ENCODE measurements at places on chromosomes 12 and 14. TPM values are rescaled to one million over a fixed set of nuclear protein-coding genes. Genes with fewer than 3 reads are reported as not detected.

Gene DLK1
- not detected for total RNA-seq

Gene GPR162
- 2.0 TPM for total RNA-seq

Gene TBX3
- not detected for total RNA-seq

Gene TTC7B
- total RNA-seq, result 7.8 TPM

Gene CCDC196
- not detected for total RNA-seq

Gene PMCH
- total RNA-seq, result not detected

Gene COX8C
- not detected for total RNA-seq

DNA sequence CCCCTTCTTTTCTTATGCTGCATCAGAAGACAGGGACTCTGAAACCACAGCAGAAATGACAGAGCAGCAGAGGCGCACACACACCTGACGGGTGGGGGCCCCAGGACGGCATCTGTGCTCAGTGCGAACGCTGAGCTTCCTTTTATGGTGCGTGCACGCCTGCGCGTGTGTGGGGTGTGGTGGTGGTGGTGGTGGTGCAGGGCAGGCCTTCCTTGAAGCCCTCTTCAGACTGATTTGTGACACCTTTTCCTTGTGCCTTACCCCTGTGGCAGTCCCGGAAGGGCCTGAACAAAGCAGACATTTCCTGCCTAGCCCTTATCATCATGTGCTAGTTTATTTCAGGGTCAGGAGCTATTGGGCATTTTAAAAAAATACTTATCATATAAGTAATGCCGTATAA, 75.7 kb downstream of the TSPAN9 start:
- no peak overlapping the region for H3K4me3 ChIP-seq
- peaks cover 5% of the 10 kb centered on the region for H3K4me1 ChIP-seq
- peak; percentile 70 for DNase-seq
- H3K27me3 ChIP-seq, result peaks cover 12% of the 10 kb centered on the region

- no peak overlapping the region for H3K4me3 ChIP-seq
- DNase-seq, result no peak
- H3K27me3 ChIP-seq, result peaks cover 12% of the 10 kb centered on the region
- H3K4me1 ChIP-seq, result no peaks in the 10 kb centered on the region
- no peak overlapping the region for H3K27ac ChIP-seq
Measured at GRCh38 chr12:54140588-54141388, 48.0 kb downstream of the SMUG1 start.

DNA sequence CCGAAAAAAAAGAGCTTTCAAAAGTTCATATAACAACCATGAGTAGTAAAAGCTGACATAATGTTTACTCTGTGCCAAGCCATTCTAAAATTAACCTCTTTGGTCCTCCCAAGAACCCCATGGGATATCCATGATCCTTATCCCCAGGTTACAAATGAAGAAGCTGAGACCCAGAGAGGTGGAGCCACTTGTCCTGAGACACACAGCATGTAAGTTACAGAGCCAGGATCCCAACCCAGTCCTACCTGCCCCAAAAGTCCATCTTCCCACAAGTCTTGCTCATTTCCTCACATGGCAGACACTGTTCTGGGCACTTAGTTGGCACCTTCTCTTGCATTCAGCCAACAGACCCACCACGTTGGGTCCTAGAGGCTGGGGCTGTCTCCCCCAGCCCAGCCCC, 37.1 kb downstream of the TRPV4 start:
- H3K27me3 ChIP-seq, result no peaks in the 10 kb centered on the region
- DNase-seq, result no peak
- H3K4me3 ChIP-seq, result no peak overlapping the region
- no peaks in the 10 kb centered on the region for H3K36me3 ChIP-seq
- no peak overlapping the region for H3K27ac ChIP-seq
- no peaks in the 10 kb centered on the region for H3K4me1 ChIP-seq

DNA sequence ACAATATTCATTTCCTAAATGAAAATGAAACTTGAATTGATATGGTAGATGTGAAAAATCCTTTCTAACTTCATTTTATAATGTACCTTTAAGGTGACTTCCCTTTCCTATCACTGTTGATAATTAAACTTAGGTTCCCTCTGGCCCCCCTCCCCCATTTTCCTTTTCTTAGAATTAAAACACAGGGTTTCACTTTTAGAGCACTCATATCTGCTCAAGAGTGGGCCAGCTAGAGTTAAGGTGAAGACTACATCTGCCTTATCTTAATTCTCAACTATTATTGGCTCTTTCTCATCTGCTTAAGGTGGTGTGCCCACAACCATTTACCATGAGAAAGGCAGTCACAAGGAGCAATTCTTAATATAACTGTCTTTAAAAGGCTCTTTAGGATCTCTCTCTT, 49.7 kb downstream of the LIN52 start:
- peaks cover 18% of the 10 kb centered on the region for H3K4me1 ChIP-seq
- no peak overlapping the region for H3K4me3 ChIP-seq
- H3K27ac ChIP-seq, result peak overlapping the region; percentile 1
- DNase-seq, result peak; percentile 11
- no peaks in the 10 kb centered on the region for H3K27me3 ChIP-seq
- H3K36me3 ChIP-seq, result no peaks in the 10 kb centered on the region

DNA sequence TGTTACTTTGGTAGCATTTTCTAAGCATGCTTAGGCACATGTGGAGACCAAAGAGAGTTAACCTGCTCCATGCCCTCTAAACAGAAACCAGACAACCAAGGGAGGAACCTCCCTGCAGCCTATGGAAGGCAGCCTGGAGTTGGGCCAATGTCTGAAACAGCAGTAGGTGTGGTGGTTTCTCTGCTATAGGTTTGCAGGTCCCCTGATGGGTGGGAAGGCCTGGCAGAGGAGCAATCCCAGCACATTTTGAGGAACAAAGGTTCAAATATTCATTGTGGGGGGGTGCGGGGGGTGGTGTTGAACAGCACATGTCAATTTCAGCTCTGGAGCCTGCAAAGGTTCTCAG, 65.4 kb downstream of the DACT1 start:
- H3K4me1 ChIP-seq, result no peaks in the 10 kb centered on the region
- H3K27ac ChIP-seq, result no peak overlapping the region
- H3K36me3 ChIP-seq, result no peaks in the 10 kb centered on the region
- no peak overlapping the region for H3K4me3 ChIP-seq

DNA sequence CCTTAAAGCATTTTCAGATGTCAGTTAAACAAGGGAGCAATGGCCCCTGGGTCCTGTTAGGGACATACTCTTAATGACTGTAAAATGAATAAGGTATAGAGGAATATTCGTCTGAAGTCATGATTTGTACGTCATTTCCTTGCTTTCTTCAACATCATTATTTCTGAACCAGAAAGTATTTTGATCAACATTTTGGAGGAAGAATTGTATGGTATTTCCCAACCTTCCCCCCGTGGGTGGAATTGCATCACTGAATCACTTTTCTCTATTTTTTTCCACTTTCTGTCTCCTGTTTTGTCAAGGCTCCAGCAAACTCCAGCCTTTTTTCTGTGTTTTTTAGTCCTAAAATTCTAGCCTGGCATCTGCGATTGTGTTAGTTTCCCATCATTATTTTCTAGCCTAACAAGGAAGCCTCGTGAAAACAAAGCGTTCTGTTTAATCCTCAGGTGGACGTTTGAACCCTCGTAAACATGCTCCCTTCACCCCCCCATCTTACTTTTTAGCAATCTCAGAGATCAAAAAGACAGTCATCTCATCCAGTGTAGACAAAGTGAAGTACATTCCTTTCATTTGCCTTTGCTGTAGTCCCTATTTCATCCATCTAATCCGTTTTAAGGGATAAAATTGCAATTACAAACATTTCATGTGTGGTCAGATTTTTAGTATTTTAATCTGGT, 62.3 kb downstream of the ETV6 start:
- H3K27me3 ChIP-seq, result no peaks in the 10 kb centered on the region
- peaks cover 10% of the 10 kb centered on the region for H3K36me3 ChIP-seq
- no peak for DNase-seq
- H3K27ac ChIP-seq, result no peak overlapping the region
- peaks cover 25% of the 10 kb centered on the region for H3K4me1 ChIP-seq

GRCh38 chr12:89383235-89384049, 31.1 kb upstream of the DUSP6 start:
- no peak overlapping the region for H3K27ac ChIP-seq
- H3K36me3 ChIP-seq, result no peaks in the 10 kb centered on the region
- no peaks in the 10 kb centered on the region for H3K27me3 ChIP-seq
- peaks cover 3% of the 10 kb centered on the region for H3K4me1 ChIP-seq
- DNase-seq, result no peak

- H3K27ac ChIP-seq, result no peak overlapping the region
- no peak overlapping the region for H3K4me3 ChIP-seq
- H3K36me3 ChIP-seq, result peaks cover 35% of the 10 kb centered on the region
- no peak for DNase-seq
- H3K4me1 ChIP-seq, result no peaks in the 10 kb centered on the region
Measured at GRCh38 chr12:112964915-112965314, 13.4 kb upstream of the OAS2 start.

DNA sequence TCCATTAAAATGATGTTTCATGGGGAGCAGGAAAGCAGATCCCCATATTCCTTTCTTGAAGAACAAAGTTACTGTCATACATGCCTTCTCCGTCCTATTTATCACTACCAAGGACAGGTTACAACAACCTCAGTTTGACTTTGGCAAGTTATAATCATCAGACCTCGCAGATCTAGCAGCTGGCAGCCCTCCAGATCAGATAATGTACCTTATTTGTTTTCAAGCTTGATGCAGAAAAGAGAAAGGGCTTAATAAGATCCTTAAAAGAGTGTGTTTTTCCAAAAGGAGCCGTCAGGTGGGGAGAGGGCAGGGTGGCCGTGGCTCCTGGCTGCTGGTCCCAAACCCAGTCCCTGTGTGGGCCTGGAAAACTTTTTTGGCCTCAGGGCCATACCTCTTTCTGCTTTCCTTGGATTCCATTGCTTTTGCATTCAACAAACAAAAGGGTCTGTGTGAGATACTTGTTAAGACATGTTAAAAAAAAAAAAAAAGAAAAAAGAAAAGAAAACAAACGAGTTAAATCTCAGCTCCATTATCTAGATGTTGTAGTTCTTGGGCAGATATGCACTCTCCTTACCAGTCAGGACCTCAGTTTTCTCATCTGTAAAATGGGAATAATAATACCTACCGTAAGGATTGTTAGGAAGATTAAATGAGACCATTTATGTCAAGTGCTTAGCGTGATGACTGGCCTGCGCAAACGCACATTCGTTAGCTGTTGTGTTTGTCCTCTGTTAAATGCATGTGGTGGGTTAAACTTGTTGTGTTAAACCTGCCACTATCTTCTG, 64.6 kb downstream of the B4GALNT3 start:
- no peak for DNase-seq
- H3K27me3 ChIP-seq, result peaks cover 2% of the 10 kb centered on the region
- H3K27ac ChIP-seq, result no peak overlapping the region

DNA sequence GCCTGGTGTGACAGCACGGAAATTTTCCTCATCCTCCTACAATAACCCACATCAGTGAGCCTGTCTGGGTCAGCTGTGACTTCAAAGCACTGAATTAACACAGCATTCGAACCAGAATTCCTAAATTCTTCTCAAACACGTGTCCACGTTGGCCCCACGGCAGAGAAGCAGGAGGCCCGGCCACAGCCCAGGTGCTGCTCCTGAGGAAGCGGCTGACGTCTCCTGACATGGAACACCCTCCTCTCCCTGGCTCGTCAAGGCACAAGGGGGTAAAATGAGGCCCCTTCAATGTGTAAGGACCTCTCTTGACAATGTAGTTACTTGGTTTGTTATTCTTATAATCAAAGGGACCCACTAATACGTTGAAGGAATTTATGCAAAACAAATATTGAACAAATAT, 156.3 kb upstream of the GSC start:
- no peaks in the 10 kb centered on the region for H3K27me3 ChIP-seq
- H3K27ac ChIP-seq, result no peak overlapping the region
- no peaks in the 10 kb centered on the region for H3K4me1 ChIP-seq

DNA sequence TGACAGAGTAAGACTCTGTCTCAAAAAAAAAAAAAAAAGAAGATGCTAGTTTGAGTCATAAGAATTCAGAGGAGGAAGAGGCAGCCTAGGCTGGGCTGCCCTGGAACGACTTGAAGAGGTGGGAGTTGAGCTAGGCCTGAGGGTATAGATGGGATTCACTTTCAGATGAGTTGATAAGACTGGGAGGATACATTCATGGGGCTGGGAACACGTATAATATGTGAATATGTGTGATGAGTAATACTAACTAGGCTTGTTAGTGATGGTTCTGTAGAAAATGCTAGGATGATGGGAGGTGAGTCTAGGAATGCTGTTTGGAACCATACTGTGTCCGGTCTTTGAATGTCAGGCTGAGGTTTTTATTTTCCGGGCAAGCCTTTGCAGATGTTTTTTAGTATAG, 9.0 kb downstream of the PLEKHA5 start:
- no peak overlapping the region for H3K27ac ChIP-seq
- no peak overlapping the region for H3K4me3 ChIP-seq
- no peaks in the 10 kb centered on the region for H3K4me1 ChIP-seq
- H3K36me3 ChIP-seq, result no peaks in the 10 kb centered on the region
- H3K27me3 ChIP-seq, result peaks cover 1% of the 10 kb centered on the region

GRCh38 chr12:118359541-118359915, 13.2 kb downstream of the TAOK3 start:
- peak overlapping the region; percentile 96 for H3K27ac ChIP-seq
- peaks cover 34% of the 10 kb centered on the region for H3K4me1 ChIP-seq

GRCh38 chr12:91633734-91634357, 451.2 kb upstream of the DCN start:
- no peaks in the 10 kb centered on the region for H3K27me3 ChIP-seq
- peaks cover 3% of the 10 kb centered on the region for H3K4me1 ChIP-seq
- H3K27ac ChIP-seq, result no peak overlapping the region
- H3K36me3 ChIP-seq, result no peaks in the 10 kb centered on the region
- no peak overlapping the region for H3K4me3 ChIP-seq
- DNase-seq, result no peak

DNA sequence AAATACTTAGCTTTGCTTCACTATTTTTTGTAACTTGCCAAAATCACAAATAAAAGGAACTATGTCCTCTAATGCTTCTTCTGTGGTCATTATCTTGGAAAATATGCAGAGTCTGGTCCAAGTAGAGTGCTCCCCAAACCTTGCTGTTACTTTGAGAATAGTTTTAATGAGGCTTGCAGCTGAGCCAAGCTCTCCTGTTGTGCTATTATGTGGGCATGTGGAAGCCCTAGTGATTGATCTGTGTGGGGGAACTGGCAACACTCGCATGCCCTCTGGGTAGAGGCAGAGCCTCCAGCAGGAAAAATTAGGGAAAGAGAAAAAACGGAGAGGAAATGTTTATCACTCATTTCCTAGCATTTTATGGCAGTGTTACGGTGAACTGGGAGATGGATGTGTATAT, 473.1 kb downstream of the EGLN3 start:
- peaks cover 4% of the 10 kb centered on the region for H3K27me3 ChIP-seq
- H3K4me1 ChIP-seq, result no peaks in the 10 kb centered on the region
- DNase-seq, result no peak
- no peak overlapping the region for H3K4me3 ChIP-seq
